ENCODE measurements at places on chromosomes 5 and 9. TPM values are rescaled to one million over a fixed set of nuclear protein-coding genes. Genes with fewer than 3 reads are reported as not detected.

DNA sequence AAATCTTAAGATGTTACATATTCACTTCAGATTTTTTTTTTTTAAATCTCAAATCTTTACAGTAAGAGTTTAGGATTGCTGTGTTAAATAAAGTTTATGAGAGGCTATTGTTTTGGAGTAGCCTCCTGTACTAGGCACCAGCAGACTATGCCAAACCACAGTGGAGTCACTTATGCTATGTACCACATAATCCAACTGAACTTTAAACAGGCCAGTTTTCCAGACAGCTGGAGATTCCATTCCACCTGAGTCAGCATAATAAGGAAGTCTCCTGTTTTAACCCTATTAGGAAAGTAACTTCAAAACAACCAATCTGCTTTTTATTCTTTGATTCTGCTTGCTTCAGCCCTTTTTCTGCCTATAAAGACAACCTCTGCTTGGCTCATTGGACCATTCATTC, 205.2 kb downstream of the CSNK1G3 start:
- H3K4me1 ChIP-seq: no peaks in the 10 kb centered on the region
- H3K27ac ChIP-seq: no peak overlapping the region

DNA sequence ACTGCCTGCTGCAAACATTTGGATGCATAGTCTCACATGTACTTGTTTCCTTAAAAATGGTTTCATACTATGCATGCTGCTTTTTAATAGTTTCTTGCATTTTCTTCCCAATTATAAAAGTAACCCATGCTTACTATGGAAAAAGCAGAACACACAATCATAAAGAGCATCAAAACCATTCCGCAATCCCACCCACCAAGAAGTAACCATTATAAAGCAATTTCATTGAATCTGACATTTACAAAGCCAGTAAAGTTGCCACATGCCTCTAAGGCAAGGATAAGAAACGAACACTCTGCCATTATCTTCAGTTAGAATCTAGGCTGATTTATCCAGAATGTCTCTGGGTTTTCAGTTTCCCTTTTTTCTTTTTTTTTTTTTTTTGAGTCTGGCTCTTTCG, 92.7 kb upstream of the OSMR start:
- DNase-seq: no peak
- H3K27ac ChIP-seq: no peak overlapping the region
- H3K27me3 ChIP-seq: no peaks in the 10 kb centered on the region

- no peak overlapping the region for H3K4me3 ChIP-seq
- no peaks in the 10 kb centered on the region for H3K36me3 ChIP-seq
- no peak for DNase-seq
- no peaks in the 10 kb centered on the region for H3K27me3 ChIP-seq
Observed at GRCh38 chr5:118551716-118552115, 436.6 kb downstream of the DTWD2 start.

GRCh38 chr5:142551338-142552067, 134.4 kb downstream of the FGF1 start:
- DNase-seq: no peak
- H3K4me3 ChIP-seq: no peak overlapping the region
- H3K27ac ChIP-seq: no peak overlapping the region
- H3K27me3 ChIP-seq: no peaks in the 10 kb centered on the region
- no peaks in the 10 kb centered on the region for H3K36me3 ChIP-seq

The IFNB1 gene
- not detected for total RNA-seq

The RAI14 gene
- 27.8 TPM for total RNA-seq

- H3K4me1 ChIP-seq: no peaks in the 10 kb centered on the region
- no peak for DNase-seq
- H3K36me3 ChIP-seq: no peaks in the 10 kb centered on the region
- no peaks in the 10 kb centered on the region for H3K27me3 ChIP-seq
Observed at GRCh38 chr5:14071433-14071832, 71.7 kb upstream of the TRIO start.

The BSPRY gene
- total RNA-seq: 0.73 TPM

- no peak for DNase-seq
- H3K4me1 ChIP-seq: no peaks in the 10 kb centered on the region
- no peaks in the 10 kb centered on the region for H3K36me3 ChIP-seq
- no peaks in the 10 kb centered on the region for H3K27me3 ChIP-seq
- no peak overlapping the region for H3K4me3 ChIP-seq
Observed at GRCh38 chr5:139670369-139671095, 22.4 kb downstream of the CXXC5 start.

- H3K4me1 ChIP-seq: peaks cover 5% of the 10 kb centered on the region
- no peak overlapping the region for H3K4me3 ChIP-seq
- H3K27ac ChIP-seq: no peak overlapping the region
- H3K27me3 ChIP-seq: no peaks in the 10 kb centered on the region
- DNase-seq: no peak
Observed at GRCh38 chr9:107504585-107505455, 15.3 kb upstream of the KLF4 start.

- H3K4me3 ChIP-seq: no peak overlapping the region
- no peak for DNase-seq
- no peaks in the 10 kb centered on the region for H3K36me3 ChIP-seq
- no peak overlapping the region for H3K27ac ChIP-seq
Observed at GRCh38 chr9:89448821-89449220, 49.1 kb downstream of the SEMA4D start.

DNA sequence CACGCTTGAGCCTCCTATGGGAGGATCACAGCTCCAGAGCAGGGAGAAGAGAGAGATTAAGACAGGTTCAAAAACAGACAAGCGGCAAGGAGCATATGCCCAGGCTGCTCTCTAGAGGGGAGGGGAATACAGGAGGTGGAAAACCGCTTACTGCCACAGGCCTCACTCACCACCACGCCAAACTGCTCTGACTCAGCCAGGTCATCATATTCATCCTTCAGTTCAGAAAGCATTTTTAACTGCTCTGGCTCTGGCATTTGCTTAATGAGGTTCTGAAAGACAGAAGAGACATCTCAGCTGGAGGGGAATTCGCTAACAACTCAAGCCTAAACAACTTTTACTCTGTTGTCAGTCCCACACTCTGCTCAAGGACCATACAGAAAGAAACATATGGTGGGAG, 40.1 kb downstream of the PCDHGC5 start:
- no peaks in the 10 kb centered on the region for H3K27me3 ChIP-seq
- H3K4me3 ChIP-seq: no peak overlapping the region
- DNase-seq: no peak
- no peaks in the 10 kb centered on the region for H3K36me3 ChIP-seq
- no peaks in the 10 kb centered on the region for H3K4me1 ChIP-seq
- H3K27ac ChIP-seq: peak overlapping the region; percentile 56

The F2R gene
- total RNA-seq: 11.7 TPM

The PCAT7 gene
- 0.74 TPM for total RNA-seq

DNA sequence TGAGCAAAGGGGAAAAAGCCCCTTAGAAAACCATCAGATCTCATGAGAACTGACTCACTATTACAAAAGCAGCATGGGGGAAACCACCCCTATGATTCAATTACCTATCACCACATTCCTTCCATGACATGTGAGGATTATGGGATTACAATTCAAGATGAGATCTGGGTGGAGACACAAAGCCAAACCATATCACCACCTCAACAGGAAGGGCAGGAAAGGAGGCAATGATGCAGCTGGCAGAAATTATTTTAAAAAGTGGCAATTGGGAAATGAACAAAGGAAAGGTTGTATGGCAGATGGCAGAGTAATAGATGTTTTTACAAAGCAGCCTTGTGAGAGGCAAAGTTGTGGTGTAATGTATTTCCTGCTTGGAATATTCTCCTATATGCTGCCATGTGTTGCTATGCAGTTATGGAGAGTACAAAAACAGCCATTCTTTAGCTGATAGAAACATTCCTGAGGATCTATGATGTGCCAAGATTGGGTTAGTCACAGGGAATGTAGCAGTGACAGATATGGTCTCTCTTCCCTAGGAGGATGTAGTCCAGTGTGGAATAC, 138.8 kb downstream of the SMC2 start:
- H3K36me3 ChIP-seq: no peaks in the 10 kb centered on the region
- no peaks in the 10 kb centered on the region for H3K27me3 ChIP-seq

- no peak overlapping the region for H3K27ac ChIP-seq
- H3K4me3 ChIP-seq: no peak overlapping the region
- H3K4me1 ChIP-seq: no peaks in the 10 kb centered on the region
- DNase-seq: no peak
- H3K36me3 ChIP-seq: no peaks in the 10 kb centered on the region
Observed at GRCh38 chr5:168409591-168410458, 76.4 kb upstream of the RARS1 start.

The ADAMTS16 gene
- total RNA-seq: not detected

- H3K4me3 ChIP-seq: no peak overlapping the region
- H3K27ac ChIP-seq: no peak overlapping the region
- no peak for DNase-seq
- H3K27me3 ChIP-seq: no peaks in the 10 kb centered on the region
- H3K36me3 ChIP-seq: no peaks in the 10 kb centered on the region
- H3K4me1 ChIP-seq: no peaks in the 10 kb centered on the region
Observed at GRCh38 chr5:36494841-36495601, 111.4 kb upstream of the SLC1A3 start.

The ANXA2R gene
- 0.43 TPM for total RNA-seq
